ENCODE measurements at places on chromosomes 7 and 10. TPM values are rescaled to one million over a fixed set of nuclear protein-coding genes. Genes with fewer than 3 reads are reported as not detected.

DRGX gene
- total RNA-seq: not detected

NUTM2A gene
- total RNA-seq: 0.33 TPM

SPDYE9 gene
- total RNA-seq: 0.08 TPM

LBX1 gene
- total RNA-seq: 0.08 TPM

ASCC1 gene
- 44.4 TPM for total RNA-seq

SPDYE11 gene
- total RNA-seq: 0.08 TPM

HPS6 gene
- total RNA-seq: 18.2 TPM

CALHM1 gene
- not detected for total RNA-seq

TFPI2 gene
- total RNA-seq: 97.3 TPM
